ENCODE measurements at places on chromosomes 12 and 14.

DNA sequence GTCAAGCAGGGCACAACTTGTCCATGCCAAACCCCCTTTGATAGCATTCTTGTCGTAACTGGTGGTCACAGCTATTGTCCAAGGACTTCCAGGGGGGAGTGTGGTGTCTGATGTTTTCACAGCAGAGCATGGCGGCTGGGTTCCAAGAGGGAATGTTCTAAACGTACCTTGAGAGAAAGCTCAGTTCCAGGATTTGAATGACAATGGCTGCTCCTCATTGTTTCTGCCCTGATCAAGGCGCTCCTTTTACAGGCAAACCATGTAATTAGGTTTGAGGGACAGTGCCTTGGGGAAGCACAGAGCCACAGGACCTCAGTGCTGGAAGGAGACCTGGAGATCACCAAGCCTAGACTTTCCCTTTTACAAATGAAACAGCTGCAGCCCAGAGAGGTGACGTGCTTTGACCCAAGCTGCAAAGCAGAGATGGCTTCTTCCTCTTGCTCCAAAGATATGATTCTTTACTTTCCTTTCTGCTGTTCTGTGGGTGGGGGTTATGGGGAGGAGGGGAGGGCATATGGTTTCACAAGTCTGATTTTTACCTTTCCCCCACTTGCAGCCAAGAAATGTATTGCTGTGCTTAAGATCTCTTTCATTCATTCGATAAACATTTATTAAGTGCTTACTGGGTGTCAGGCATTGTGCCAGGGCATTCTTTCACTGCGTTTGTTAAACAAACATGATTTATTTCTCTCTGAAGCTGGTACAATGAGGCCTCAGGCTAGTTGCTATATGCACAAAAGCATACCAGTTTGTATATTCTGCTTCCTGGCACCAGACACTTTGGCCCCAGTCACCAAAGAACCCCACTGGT, 172.8 kb downstream of the KTN1 start:
- peak; percentile 11 for DNase-seq

GRCh38 chr12:33825986-33826602, 196.2 kb upstream of the ALG10 start:
- DNase-seq, result peak; percentile 14

- DNase-seq, result no peak
Observed at GRCh38 chr12:94638521-94638920, 11.8 kb downstream of the TMCC3 start.

- peak; percentile 6 for DNase-seq
Observed at GRCh38 chr12:79358716-79359300, 332.0 kb downstream of the PAWR start.

- no peak for DNase-seq
Observed at GRCh38 chr12:3262470-3262869, 185.3 kb downstream of the TSPAN9 start.

- no peak for DNase-seq
Observed at GRCh38 chr12:127515941-127516340, 751.0 kb upstream of the TMEM132C start.

DNA sequence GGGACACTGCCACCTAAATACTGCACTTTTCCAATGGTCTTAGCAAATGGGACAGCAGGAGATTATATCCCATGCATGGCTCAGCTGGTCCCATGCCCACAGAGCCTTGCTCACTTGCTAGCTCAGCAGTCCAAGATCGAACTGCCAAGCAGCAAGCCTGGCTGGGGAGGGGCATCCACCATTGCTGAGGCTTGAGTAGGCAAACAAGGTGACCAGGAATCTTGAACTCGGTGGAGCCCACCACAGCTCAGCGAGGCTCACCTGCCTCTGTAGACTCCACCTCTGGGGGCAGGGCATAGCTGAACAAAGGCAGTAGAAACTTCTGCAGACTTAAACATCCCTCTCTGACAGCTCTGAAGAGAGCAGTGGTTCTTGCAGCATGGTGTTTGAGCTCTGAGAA, 370.8 kb upstream of the MGAT4C start:
- no peak for DNase-seq

DNA sequence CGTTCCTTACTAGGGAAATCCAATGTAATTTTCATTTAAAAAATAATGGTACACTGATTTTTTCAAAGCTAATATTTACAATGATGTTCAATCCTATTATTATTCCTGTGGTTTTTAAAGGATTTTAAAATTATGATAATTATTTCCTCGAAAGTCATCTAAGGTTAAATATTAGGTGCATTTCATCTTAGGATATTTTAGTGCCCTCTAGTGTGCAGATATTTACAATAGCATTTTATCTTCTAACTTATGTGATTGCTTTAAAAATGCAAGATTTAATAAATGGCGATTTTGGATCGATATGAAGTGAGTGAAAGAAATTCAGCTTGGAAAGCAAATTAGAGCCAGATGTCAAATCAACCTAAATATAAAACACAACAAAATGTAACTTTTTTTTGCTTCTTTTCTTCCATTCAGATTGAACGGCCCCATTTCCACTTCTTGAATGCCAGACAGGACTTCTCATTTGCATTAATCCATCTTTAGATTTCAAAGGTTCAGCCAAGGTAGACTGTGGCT, 293.5 kb downstream of the SLC6A15 start:
- DNase-seq, result no peak

- DNase-seq, result no peak
Observed at GRCh38 chr12:68951652-68952051, 18.7 kb upstream of the CPM start.

GRCh38 chr12:92702754-92703679, at the start of gene PLEKHG7:
TSS of gene PLEKHG7 (plus strand) at chr12:92702989. CDS start at chr12:92706632, 3,643 bp downstream.
- no peak for DNase-seq

DNA sequence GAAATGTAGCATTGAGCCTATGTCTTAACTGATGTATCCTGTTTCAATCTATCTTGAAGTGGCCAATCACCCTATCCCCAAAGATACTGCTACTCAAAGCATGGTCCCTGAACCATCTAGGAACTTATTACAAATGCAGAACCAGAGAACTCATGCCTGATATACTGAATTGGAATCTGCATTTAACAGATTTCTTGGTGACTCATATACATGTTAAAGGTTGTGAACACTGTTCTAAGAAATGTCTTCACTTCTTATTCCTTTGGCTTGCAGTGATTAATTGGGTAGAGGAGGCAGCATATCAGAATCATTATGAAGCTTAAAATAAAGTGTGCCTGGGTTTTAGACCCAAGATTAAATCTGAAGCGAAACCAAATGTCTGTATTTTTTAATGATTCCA, 795.6 kb downstream of the DIO2 start:
- no peak for DNase-seq

- no peak for DNase-seq
Observed at GRCh38 chr12:70812136-70812535, 108.4 kb downstream of the PTPRR start.

DNA sequence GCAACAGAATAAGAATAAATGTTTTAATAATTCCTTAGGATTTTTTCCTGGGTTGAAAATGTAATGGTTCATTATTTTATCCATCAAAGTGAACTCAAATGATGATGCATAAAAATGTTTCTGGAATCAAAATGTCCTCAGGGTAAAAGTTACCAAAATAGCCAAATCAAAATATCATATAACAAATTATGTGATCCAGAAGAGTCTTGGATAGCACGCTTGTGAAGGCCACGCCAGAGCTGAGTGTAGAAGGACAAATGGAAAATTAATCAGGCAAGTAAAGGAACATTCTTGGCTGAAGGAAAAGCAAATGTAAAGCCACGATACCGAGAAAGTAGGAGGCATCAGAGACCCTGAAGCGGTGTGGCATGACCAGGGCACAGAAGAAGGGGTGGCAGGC, 169.2 kb downstream of the CAPZA3 start:
- DNase-seq, result no peak

DNA sequence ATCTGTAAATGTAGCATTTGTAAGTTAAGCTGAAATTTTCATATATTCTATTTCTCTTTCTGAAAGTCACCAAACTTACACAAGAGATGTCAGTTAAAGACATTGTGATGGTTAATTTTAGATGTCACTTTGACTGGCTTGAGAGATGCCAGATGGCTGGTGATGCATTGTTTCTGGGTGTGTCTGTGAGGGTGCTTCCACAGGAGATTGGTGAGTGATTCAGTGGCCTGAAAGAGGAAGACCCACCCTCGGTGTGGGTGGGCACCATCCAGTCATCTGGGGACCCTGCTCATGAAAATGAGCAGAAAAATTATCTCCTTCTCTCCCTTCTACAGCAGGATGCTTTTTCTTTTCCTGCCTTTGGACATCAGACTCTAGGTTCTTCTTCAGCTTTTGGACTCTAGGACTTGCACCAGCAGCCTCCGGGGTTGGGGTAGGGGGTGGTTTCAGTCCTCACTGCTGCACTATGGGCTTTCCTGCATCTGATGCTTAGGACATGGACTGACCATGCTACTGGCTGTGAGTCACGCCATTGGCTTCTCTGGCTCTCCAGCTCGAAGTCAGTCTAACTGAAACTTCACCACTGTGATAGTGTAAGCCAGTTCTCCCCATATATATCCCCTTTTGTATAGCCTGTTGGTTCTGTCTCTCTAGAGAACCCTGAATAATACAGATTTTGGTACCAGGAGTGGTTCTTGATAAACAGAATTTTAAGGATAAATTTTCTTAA, 20.9 kb downstream of the PDE6H start:
- no peak for DNase-seq

- DNase-seq, result no peak
Observed at GRCh38 chr14:69285661-69286255, 25.8 kb downstream of the GALNT16 start.

DNA sequence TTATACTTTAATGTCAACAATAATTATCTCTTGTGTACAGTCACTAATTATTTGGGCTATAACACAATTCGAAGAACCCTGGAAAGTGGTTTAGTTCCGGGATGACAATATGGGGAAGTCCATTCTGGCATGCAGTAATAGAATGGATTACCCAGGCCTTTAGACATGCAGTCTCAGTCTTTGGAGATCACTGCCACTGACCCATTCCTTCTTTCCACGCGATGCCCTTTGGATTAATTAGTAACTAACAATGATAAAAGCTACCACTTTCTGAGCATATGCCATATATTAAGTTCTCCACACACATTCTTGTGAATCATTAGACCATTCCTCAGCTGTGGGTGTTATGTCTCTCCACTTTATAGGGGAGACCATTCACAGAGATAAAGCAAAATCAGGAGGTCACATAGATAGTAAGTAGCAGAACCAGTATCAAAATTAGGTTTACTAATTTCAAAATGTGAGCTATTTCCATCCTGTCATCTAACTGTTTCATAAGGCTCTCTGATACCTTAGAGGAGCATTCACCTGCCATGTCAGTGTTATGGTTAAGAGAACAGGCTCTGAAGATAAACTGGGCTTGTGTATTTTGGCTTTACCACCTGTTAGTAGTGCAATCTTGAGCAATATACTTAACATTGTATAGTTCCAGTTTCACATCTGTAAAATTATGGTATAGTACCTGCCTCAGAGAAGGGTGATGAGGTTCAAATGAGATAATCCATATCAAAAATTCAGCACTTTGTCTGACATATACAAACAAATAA, 27.2 kb upstream of the KCNJ8 start:
- DNase-seq, result no peak

- no peak for DNase-seq
Observed at GRCh38 chr12:93753285-93753684, 76.1 kb downstream of the CRADD start.

DNA sequence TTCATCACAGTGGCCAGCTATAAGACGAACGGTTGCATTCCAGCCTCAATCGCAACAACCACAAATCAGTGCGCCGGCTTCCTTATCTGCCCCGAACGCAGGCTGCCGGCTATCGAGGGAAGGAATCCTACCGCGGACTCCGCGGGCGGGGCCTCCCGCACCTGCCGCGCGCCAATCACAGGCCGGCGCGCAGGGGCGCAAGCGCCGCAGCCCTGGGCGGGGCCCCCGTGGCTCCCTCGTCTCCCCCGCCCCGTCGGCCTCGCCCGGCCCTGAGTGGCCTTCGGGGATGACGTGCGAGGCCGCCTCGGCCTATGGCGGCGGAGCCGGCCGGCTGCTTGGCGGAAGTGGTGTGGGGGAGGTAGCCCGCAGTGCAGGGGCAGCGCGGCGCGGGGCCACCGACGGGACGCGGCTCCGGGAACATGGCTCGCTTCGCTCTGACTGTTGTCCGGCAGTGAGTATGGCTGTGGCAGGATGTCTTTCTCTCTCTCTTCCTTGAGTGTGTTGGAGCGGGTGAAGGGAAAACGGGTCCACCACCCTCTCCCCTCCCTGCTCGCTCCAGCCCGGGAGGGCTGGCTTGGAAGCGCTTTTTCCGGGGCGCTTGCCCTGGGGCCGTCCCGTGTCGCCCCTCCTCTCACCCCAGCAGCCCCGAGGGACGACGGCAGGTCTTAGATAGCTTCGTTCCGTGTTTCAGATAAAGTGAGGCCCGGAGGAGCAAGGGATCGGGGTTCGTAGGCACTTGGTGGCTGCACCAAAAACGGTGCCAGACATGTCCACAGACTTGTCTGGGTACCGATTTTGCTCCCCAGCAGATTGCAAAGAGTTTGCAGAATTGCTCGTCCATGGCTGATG, at the start of gene TIGAR:
TSS of gene TIGAR (plus strand) at position 361 of the 849 bp plus-strand sequence. CDS start at position 420, 59 bp downstream.
- DNase-seq, result peak; percentile 97

DNA sequence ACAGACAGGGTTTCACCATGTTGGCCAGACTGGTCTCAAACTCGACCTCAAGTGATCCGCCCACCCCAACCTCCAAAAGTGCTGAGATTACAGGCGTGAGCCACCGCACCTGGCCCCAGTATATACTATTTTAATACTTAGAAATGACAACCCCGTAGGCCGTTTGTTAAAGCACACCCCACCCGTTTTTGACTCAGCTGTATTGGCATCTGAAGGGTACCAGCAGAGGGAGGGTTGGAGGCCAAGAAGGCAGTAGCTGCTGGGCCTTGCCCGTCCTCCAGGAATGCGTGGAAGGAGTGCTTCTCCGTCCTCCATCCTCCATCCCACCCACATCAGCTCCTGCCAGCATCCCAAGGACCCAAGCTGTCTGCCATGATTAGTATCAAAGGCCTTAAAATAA, 6.3 kb upstream of the NIN start:
- no peak for DNase-seq

DNA sequence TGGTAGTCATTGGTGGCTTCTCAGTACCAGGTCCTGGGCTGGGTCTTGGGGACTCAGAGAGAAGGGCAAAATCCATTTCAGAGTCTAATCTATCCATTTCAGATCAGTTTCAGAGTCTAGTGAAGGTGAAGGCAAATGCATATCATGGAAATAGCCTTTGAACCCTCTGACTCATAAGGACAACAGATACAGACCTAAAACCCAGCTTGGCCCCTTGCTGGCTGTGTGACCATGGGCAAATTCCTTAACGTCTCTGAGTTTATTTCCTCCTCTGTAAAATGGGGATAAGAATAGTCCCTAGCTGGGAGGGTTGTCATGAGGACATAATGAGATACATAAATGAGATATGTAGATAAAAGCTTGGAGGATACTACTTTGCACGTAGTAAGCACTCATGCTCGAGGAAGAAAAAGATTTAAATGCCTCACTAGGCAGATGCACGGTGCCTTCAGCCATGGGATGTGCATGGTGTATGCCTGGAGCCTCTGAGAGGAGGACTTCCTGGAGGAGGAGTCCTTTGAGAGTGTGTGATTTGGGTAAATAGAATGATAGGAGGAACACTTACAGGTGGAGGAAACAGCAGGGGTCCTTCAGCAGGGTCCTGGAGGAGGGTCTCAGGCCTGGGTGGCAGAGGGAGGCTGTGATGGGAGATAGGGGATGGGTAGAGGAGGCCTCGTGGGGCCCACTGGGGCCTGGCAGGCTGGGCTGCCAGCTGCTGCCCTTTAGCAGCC, 8.0 kb downstream of the DTX1 start:
- no peak for DNase-seq

GRCh38 chr12:75694534-75695268, 183.3 kb upstream of the KRR1 start:
- peak; percentile 44 for DNase-seq

All from mammary epithelial cell (primary cell).